Keratinocyte (primary cell): ENCODE measurements at places on chromosomes 3 and 15. TPM values are rescaled to one million over a fixed set of nuclear protein-coding genes. Genes with fewer than 3 reads are reported as not detected.

GRCh38 chr3:1561427-1561826 lies 468.6 kb downstream of the CNTN6 start:
- no peaks in the 10 kb centered on the region for H3K36me3 ChIP-seq
- H3K4me3 ChIP-seq: no peak overlapping the region
- no peak overlapping the region for H3K27ac ChIP-seq
- H3K27me3 ChIP-seq: no peaks in the 10 kb centered on the region
- no peak for DNase-seq
- H3K4me1 ChIP-seq: no peaks in the 10 kb centered on the region

CTXND1 gene
- polyA plus RNA-seq: not detected in 3 replicates

TMEM212 gene
- polyA plus RNA-seq: 0.12 TPM in 1 of 3 replicates, not detected in the others

GRCh38 chr3:13792512-13793371 lies 87.1 kb downstream of the WNT7A start:
- H3K27ac ChIP-seq: no peak overlapping the region
- no peaks in the 10 kb centered on the region for H3K4me1 ChIP-seq
- H3K27me3 ChIP-seq: peaks cover 23% of the 10 kb centered on the region
- H3K36me3 ChIP-seq: no peaks in the 10 kb centered on the region

TMEM87A gene
- polyA plus RNA-seq: 38.5 to 43.7 TPM (median 38.7 TPM) in 3 replicates

- no peaks in the 10 kb centered on the region for H3K36me3 ChIP-seq
- no peak overlapping the region for H3K27ac ChIP-seq
- H3K4me3 ChIP-seq: no peak overlapping the region
- no peaks in the 10 kb centered on the region for H3K27me3 ChIP-seq
Measured at GRCh38 chr15:32979710-32980109, 214.8 kb downstream of the FMN1 start.

FNDC3B gene
- 20.0 to 31.4 TPM (median 27.7 TPM) in 3 replicates for polyA plus RNA-seq

GRCh38 chr3:55655544-55655943 lies 168.4 kb upstream of the WNT5A start:
- no peaks in the 10 kb centered on the region for H3K36me3 ChIP-seq
- no peak overlapping the region for H3K27ac ChIP-seq
- H3K4me3 ChIP-seq: no peak overlapping the region

- no peaks in the 10 kb centered on the region for H3K27me3 ChIP-seq
- H3K4me3 ChIP-seq: no peak overlapping the region
- no peaks in the 10 kb centered on the region for H3K36me3 ChIP-seq
- no peaks in the 10 kb centered on the region for H3K4me1 ChIP-seq
Measured at GRCh38 chr3:184472723-184473428, 88.7 kb upstream of the EPHB3 start.

- H3K4me3 ChIP-seq: no peak overlapping the region
- DNase-seq: no peak
- no peaks in the 10 kb centered on the region for H3K27me3 ChIP-seq
- H3K4me1 ChIP-seq: peaks cover 11% of the 10 kb centered on the region
Measured at GRCh38 chr3:66413151-66413751, 87.6 kb downstream of the LRIG1 start.

SYNPR gene
- polyA plus RNA-seq: not detected in 3 replicates

DNA sequence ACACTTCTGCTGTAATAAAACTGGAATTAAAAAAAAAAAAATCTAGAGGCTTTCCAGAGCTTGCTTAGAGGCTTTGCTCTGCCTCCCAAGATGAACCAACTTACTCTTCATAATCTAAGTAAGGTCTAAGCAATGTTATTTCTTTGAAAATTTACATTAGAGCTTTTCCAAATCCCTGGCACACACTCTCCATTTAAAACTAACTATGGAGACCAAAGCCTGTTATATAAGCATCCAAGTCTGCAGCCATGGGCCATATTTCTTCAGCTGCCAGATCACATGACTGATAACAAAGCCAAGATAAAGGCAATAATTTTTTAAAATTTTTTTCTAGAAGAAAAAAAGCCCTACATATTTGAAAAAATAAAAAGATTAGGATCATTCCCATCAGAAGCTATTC lies 55.0 kb upstream of the ARHGEF3 start:
- no peak overlapping the region for H3K27ac ChIP-seq
- H3K4me3 ChIP-seq: no peak overlapping the region
- no peaks in the 10 kb centered on the region for H3K36me3 ChIP-seq
- H3K4me1 ChIP-seq: peaks cover 17% of the 10 kb centered on the region
- H3K27me3 ChIP-seq: no peaks in the 10 kb centered on the region
- DNase-seq: no peak

DNA sequence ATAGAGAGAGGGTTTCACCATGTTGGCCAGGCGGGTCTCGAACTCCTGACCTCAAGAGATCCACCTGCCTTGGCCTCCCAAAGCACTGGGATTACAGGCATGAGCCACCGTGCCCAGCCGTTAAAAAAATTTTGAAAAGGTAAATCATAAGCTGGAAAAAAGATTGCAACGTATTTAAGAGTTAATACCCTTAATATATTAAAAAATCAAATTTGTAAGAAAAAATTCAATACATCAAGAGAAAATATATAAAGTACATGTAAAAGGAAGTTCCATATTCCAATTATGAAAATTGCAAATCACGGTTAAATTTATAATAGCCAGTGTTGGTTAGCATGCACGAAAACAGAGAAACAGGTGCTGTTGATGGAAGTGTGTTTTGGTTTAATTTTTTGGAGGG lies 2.3 kb upstream of the SACM1L start:
- no peak overlapping the region for H3K27ac ChIP-seq
- H3K4me1 ChIP-seq: peaks cover 6% of the 10 kb centered on the region

DNA sequence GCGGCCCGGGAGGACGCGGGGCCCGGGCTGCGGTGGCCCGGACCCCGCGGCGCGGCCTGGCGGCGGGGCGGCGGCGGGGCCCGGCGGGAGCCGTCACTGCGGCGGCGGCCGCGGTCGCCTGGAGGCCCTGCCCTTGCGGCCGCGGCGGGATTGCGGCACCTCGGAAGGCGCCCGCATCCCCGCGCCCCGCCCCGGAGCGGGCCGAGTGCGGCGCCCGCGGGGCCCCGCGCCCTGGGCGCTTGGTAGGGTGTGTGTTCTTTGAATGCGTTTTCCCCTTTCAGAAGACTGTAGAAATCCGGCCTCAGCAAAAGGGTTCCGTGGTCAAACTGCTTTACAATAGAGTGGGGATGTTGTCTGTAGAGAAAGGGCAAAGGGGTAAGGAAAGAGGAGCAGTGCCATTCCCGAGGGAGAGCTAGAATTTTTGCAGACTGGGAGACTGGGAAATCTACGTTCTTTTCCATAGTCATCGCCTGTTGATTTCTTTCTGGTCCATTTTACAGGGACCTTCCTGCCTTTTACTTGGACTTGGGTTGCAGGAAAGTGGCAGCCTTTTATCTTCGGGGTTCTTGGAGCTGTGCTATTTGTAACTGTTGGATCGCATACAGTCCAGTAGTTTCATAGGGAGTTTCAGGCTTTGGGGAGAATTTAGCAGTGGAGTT lies 630 bp downstream of the SNRK start:
- no peaks in the 10 kb centered on the region for H3K27me3 ChIP-seq
- no peaks in the 10 kb centered on the region for H3K36me3 ChIP-seq
- H3K4me1 ChIP-seq: peaks cover 39% of the 10 kb centered on the region
- peak overlapping the region; percentile 80 for H3K27ac ChIP-seq

GRCh38 chr3:126208182-126208581 lies 27.8 kb upstream of the ALDH1L1 start:
- no peaks in the 10 kb centered on the region for H3K36me3 ChIP-seq
- no peak for DNase-seq
- H3K27ac ChIP-seq: peak overlapping the region; percentile 49

- no peaks in the 10 kb centered on the region for H3K36me3 ChIP-seq
- no peaks in the 10 kb centered on the region for H3K4me1 ChIP-seq
- H3K4me3 ChIP-seq: no peak overlapping the region
- no peak for DNase-seq
- no peak overlapping the region for H3K27ac ChIP-seq
Measured at GRCh38 chr15:69616558-69616957, 163.9 kb downstream of the RPLP1 start.

RPS27L gene
- 123 to 208 TPM (median 154 TPM) in 3 replicates for polyA plus RNA-seq

ERICH6 gene
- 0.03 TPM in 2 of 3 replicates, not detected in the other for polyA plus RNA-seq

- H3K36me3 ChIP-seq: no peaks in the 10 kb centered on the region
- H3K27ac ChIP-seq: no peak overlapping the region
- H3K4me1 ChIP-seq: peaks cover 12% of the 10 kb centered on the region
- no peak overlapping the region for H3K4me3 ChIP-seq
Measured at GRCh38 chr3:42831321-42831713, 22.1 kb downstream of the ACKR2 start.

RARRES1 gene
- not detected in 3 replicates for polyA plus RNA-seq

DNA sequence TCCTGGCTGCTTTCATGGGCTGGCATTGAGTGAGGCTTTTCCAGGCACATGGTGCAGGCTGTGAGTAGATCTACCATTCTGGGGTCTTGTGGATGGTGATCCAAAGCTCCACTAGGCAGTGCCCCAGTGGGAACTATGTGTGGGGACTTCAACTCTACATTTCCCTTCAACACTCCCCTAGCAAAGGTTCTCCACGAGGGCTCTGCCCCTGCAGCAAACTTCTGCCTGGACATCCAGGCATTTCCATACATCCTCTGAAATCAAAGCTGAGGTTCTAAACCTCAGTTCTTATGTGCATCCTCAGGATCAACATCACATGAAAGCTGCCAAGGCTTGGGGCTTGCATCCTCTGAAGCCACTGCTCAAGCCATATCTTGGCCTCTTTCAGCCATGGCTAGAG lies 282.9 kb upstream of the ZPLD1 start:
- H3K27me3 ChIP-seq: no peaks in the 10 kb centered on the region
- H3K27ac ChIP-seq: no peak overlapping the region
- no peak overlapping the region for H3K4me3 ChIP-seq
- no peak for DNase-seq
- H3K4me1 ChIP-seq: peaks cover 10% of the 10 kb centered on the region
- H3K36me3 ChIP-seq: no peaks in the 10 kb centered on the region

DNA sequence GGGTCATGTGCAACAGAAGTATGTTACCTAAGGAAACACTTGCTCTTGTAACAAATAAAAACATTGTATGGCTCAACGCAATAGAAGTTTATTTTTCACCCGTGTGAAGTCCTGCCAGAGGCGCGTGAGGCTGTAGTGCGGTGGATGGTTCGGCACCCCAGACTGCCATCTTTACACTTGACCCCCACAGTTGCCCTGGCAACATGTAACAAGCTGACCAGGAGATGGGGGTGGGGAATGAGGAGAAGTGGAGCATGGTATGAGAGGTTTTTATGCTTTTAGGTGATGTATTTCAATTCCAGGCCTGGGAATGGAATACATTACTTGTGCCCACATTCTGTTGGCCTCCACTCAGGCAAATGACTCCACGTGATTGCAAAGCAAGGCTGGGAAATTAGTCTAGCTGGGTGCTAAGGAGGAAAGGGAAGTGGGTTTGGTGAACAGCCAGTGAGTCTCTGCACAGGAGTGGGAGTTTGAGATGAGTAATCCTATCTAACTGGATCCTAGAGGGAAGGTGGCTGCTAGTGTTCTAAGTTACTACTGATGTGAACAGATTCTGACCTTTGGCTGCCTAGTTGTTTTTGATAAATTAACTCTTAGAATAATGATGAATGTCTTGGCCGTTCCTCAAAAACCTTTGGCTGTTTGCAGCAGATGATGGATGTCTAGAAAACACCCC lies 33.8 kb upstream of the GREM1 start:
- no peak for DNase-seq
- peak overlapping the region; percentile 78 for H3K4me3 ChIP-seq
- peak overlapping the region; percentile 87 for H3K27ac ChIP-seq
- H3K27me3 ChIP-seq: no peaks in the 10 kb centered on the region
- no peaks in the 10 kb centered on the region for H3K36me3 ChIP-seq

NRG4 gene
- 0.26 to 1.7 TPM (median 0.96 TPM) in 3 replicates for polyA plus RNA-seq

DNA sequence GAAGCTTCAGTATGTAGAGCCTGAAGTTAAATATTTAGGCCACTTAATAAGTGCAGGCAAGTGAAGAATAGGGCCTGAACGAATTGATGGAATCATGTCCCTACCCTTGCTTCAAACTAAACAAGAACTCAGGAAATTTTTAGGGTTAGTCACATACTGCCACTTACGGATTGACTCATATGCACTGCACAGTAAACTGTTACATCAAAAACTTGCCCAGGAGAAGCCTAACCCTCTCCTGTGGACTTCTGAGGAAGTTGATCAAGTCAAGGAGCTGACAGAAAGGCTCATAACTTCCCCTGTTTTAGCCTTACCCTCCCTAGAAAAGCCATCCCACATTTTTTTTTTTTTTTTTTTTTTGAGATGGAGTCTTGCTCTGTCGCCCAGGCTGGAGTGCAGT lies 20.6 kb upstream of the KBTBD12 start:
- no peaks in the 10 kb centered on the region for H3K27me3 ChIP-seq
- no peak overlapping the region for H3K4me3 ChIP-seq
- H3K36me3 ChIP-seq: no peaks in the 10 kb centered on the region
- no peaks in the 10 kb centered on the region for H3K4me1 ChIP-seq
- no peak for DNase-seq

DNA sequence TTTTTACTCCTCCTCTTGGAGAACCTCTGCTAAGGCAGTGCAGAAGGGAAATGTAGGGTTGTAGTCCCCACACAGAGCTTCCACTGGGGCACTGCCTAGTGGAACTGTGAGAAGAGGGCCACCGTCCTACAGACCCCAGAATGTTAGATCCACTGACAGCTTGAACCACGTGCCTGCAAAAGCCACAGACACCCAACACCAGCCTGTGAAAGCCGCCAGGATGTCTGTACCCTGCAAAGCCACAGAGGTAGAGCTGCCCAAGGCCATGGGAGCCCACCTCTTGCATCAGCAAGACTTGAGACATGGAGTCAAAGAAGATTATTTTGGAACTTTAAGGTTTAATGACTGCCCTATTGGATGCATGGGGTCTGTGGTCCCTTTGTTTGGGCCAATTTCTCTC lies 112.1 kb downstream of the RSL24D1 start:
- no peaks in the 10 kb centered on the region for H3K4me1 ChIP-seq
- no peaks in the 10 kb centered on the region for H3K27me3 ChIP-seq
- no peak overlapping the region for H3K27ac ChIP-seq
- H3K36me3 ChIP-seq: no peaks in the 10 kb centered on the region
- no peak overlapping the region for H3K4me3 ChIP-seq

NCKIPSD gene
- 9.8 to 15.8 TPM (median 10.5 TPM) in 3 replicates for polyA plus RNA-seq

CPOX gene
- polyA plus RNA-seq: 19.2 to 29.4 TPM (median 21.0 TPM) in 3 replicates

DNA sequence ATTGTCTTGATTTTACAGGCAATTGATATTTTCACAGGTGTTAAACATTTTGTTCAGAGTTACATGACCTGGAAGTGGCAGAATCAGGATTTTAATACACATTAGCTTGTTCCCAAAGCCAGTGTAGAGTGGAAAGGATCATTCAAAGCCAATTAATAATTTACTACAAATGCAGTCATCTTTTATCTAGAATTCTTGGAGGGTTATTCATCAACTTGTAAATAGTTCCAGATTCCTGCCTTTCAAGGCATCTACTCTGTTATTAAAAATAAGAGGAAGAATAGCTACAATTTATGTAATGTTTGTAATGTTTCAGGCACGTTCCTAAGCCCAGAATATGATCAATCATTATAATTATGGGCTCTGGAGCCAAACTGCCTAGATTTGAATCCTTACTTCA lies 358.5 kb downstream of the ZNF385D start:
- H3K4me3 ChIP-seq: no peak overlapping the region
- no peaks in the 10 kb centered on the region for H3K36me3 ChIP-seq
- H3K27ac ChIP-seq: no peak overlapping the region
- no peaks in the 10 kb centered on the region for H3K4me1 ChIP-seq

KLF15 gene
- polyA plus RNA-seq: 0.03 to 0.04 TPM in 2 of 3 replicates, not detected in the other
